ENCODE measurements at places on chromosomes 7 and 10.

- DNase-seq, result no peak
Observed at GRCh38 chr10:99945263-99945662, 64.5 kb downstream of the DNMBP start.

DNA sequence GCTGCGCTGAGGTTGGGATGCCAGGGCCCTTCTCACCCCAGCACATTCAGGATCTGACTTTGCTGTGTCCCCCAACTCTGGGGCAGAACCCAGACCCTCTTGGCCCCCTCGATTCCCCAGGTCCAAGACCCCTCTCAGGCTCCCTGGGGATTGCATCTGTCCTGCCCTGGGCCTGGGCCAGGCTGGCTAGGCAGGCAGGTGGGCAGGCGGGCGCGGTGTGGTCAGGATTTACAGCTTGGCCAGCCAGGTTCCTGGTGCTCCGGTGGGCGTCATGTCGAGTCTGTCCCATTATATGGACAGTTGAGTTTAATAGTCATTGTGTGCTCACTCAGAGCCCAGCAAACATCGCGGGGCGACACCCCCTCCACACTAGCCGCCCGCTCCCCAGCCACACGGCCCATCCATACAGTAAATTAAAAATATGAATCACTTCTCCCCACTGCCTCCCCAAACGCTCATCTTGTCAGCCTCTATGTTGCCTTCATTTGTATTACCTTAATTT lies 23.5 kb downstream of the POLL start:
- DNase-seq, result no peak

GRCh38 chr10:80599424-80599847 lies 61.7 kb downstream of the SH2D4B start:
- peak; percentile 46 for DNase-seq

- DNase-seq, result no peak
Observed at GRCh38 chr7:142487124-142487523, 229.3 kb upstream of the PRSS58 start.

GRCh38 chr7:128044064-128044463 lies 12.8 kb upstream of the LRRC4 start:
- no peak for DNase-seq

GRCh38 chr7:99624484-99624883 lies 7.7 kb downstream of the ZSCAN25 start:
- DNase-seq, result peak; percentile 74

DNA sequence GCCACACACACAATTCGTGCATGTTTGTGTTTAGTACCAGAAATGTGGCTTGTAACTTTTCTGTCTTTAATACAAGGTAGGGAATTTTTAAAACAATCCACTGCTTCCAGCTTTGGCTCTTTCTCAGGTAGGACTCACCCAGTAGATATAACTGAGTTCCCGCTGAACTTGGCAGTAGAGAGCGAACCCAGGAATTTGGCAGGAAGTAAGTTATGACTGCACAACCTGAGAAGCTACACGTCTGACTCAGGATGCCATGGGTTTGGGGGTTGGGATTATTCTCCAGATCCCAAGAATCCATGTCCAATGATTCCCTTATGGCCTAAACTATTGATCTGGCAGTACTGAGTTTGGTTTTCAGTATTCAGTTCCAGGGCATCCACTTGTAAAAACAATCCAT lies 499.7 kb downstream of the CALN1 start:
- DNase-seq, result no peak

DNA sequence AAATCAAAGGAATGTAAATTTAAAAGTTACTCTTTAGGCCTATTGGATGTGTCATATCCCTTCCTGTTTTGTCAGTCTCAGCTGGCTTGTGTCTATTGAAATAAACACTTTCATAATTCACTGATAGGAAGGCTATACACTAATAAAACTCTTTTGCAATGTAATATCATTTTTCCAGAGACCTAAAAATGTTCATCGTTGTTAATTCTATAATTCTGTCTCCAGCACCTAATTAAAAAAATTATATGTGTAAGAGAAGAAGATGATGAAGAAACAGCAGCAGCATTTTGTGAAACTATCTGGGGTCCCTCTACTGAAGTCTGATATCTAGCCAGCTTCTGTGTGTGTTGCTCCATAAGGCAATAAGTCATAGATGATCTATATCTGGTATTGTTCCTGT lies 602.7 kb downstream of the ETV1 start:
- DNase-seq, result no peak

DNA sequence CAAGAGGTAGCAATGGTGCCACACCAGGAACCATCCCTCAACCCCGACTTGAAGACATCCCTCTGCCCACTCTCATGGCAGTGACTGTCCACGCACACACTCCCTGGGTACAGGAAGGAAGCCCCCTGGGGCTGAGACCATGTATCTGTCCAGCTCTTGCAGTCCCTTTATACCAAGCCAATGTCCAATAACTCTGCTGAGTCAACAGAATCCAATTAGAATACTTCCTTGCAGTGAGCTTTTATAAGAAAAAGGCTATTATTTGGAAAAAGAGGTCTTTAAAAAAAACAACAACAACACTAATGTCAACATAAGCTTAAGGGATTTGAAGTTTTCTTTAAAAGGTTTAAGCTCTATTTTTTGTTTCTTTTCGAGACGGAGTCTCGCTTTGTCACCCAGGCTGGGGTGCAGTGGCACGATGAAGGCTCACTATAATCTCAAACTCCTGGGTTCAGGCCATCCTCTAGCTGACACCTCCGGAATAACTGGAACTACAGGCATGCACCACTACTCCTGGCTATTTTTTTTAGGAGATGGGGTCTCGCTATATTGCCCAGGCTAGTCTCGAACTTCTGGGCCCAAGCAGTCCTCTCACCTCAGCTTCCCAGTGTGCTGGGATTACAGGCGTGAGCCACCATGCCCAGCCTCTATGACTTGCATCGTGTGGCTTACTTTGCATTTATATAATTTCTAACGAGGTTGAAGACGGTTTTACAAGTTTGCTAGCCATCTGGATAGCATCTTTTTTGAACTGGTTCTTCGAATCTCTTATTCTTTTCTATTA lies 7.5 kb downstream of the BNIP3 start:
- no peak for DNase-seq

GRCh38 chr10:94677691-94678090 lies 5.8 kb upstream of the CYP2C18 start:
- no peak for DNase-seq

- DNase-seq, result peak; percentile 86
Observed at GRCh38 chr7:129218514-129219062, 6.2 kb upstream of the AHCYL2 start.

GRCh38 chr7:55413442-55413841 lies 48.3 kb downstream of the LANCL2 start:
- no peak for DNase-seq

GRCh38 chr7:101084865-101085161 lies 468 bp upstream of the TRIM56 start:
- DNase-seq, result no peak

GRCh38 chr7:25619963-25620799 lies 391.9 kb upstream of the NPVF start:
- peak; percentile 17 for DNase-seq

DNA sequence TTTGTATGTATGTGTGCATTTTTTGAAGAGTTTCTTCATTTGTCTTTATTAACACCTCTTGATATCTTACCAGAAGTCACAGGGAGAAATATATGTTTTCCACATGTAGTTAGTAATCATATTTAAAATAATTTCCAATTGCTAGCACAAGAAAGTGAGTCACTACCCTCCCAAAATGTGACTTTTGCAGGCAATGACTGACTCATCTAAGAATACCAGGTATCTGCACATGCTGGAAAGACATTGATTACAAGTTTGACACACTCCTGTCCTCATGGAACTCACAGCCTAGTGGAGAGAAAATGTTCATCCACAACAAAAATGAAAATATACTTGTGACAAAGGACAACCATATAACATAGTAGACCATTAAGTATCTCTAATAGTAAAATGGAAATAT lies 82.9 kb downstream of the SEMA3D start:
- DNase-seq, result no peak

- no peak for DNase-seq
Observed at GRCh38 chr7:80206763-80207162, 72.1 kb downstream of the GNAI1 start.

DNA sequence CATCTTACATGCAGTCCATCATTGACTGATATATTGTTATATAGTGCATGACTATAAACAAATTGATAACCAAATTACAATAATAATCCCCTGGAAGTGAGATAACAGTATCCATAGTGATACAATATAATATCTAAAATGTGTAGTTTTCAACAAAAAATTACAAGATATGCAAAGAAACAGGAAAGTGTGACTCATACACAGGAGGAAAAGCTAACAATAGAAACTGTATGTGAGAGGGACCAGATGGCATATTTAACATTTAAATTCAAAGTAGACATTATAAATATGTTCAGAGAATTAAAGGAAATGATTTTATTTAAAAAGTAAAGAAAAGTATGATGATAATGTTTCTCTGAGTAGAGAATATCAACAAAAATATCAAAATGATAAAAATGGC lies 8.0 kb downstream of the OR9A2 start:
- DNase-seq, result no peak

DNA sequence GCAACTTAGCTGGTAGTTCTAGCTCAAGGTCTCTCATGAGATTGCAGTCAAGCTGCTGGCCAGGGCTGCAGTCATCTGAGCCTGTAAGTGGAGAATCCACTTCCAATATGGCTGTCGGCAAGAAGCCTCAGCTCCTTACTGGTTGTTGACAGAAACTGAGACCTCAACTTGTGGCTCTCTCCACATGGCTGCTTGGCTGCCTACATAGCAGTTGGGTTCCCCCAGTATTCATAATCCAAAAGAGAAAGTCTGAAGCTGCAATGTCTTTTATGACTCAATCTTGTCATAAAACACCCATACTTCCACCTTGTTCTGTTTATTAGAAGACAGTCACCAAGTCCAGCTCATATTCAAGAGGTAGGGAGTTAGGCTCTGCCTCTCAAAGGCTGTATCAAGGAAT lies 334.9 kb upstream of the KMT2E start:
- no peak for DNase-seq

DNA sequence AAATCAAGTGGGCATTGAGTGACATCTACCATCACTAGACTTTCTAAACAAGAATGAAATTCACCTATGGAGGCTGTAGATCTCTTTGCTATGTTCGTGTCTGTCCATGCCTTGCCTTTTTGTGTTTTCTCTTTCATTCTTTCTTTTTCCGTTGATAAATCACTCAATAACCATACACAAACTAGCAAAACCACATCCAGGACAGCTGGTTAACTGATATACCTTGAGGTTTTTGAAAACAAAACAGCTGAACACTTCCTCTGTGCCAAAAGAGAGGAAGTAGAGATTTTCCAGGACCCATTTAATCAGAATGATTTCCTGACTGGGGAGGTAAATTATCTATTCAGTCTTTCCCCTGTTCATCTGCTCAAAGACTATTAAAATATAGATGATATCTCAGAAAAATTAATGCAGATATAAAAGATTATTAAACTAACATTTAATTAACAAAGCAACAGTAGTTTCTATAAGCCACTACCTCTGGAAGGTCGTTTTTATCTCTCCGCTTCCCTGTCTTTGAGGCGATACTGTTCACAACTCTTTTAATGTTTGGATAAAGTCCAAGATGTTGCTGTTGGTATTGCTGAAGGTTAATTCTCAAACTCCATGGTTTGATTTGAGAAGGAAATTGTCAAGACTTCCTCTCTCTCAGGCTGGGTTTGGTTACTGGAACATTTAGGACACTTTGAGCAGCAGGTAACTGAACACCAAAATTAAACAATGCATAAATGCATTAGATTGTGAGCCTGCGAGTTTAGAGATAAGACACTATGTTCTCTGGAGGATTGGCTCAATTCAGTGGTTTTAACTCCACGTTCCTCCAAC lies 24.4 kb upstream of the C10orf67 start:
- peak; percentile 24 for DNase-seq

- DNase-seq, result no peak
Observed at GRCh38 chr10:124547647-124548168, 86.1 kb downstream of the LHPP start.

GRCh38 chr7:93148144-93148543 lies at the start of gene SAMD9L:
TSS of gene SAMD9L (minus strand) at chr7:93148385. CDS start at chr7:93135971, 12,414 bp downstream.
- DNase-seq, result peak; percentile 24

DNA sequence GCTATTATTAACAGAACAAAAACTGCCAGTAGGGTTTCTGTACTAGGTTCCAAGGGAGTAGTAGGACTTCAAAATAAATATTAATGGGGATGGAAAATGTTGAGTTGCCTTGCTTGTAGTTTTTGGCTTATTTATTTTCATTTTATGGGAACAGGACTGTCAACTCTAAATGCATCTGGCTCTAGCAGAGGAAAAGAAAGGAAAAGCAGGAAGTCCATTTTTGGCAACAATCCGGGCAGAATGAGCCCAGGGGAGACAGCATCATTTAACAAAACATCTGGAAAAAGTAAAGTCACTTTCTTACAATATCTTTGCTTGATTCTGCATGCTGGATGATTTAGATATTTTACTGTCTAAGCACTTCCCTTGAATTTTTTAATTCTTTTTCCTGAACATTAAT lies 69.4 kb downstream of the NOC3L start:
- DNase-seq, result no peak

GRCh38 chr10:74432841-74433594 lies 282.0 kb downstream of the ADK start:
- DNase-seq, result no peak

- DNase-seq, result no peak
Observed at GRCh38 chr10:122310311-122311050, 39.4 kb downstream of the BTBD16 start.

GRCh38 chr10:2921956-2922680 lies 145.2 kb upstream of the PFKP start:
- DNase-seq, result no peak

DNA sequence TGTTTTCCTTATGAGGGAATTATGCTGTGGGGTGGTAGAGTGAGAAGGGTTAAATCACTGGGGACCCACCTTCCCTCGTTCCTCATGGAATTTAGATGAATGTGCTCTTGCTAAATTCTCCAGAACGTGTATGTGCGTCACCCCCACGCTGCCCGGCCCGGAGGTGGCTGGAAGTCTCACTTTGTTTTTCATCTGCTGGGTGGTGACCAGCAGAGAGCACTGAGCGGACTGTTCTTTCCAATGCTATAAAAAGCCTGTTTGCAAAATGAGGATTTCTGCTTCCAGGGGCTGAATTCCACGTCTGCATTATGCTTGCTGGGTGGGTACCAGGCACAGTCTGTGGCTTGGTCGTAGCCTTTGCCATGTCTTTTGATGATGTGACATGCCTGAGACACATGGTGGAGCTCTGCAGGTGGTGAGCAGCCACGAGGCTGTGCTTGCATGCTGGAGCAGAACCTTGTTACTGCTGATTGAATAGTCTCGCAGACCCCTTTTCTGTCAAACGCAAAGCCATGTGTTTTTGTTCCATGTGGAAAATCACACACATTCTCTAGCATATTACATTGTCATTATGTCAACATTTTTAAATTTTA lies 31.9 kb upstream of the INSYN2A start:
- no peak for DNase-seq

DNA sequence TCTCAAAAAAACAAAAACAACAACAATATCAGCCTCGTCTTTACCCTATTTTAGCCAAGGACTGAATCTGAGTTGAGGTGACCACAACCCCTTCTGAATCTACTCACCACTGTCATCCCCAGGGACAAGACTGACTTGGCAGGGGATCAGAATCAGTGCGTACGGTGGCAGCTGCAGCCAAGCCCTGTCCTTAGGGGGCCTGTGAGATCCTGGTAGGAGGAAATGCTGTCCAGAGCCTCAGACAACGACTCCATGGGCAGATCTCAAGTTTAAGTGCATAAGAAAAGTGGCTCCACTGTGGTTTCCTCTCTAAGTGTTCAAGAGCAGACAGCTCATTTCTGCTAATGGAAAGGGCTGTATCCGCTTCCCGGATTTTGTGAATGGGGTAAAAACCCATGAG lies 22.4 kb upstream of the CYTH3 start:
- DNase-seq, result no peak

Measured in CD4-positive, alpha-beta T cell treated with Interleukin-6 for 4 hours (primary cell).